ENCODE measurements at places on chromosomes 13 and 19.

- no peak for DNase-seq
Measured at GRCh38 chr13:31625115-31625514, 114.2 kb upstream of the RXFP2 start.

GRCh38 chr13:110853235-110853721, 61.6 kb downstream of the ANKRD10 start:
- no peak for DNase-seq

GRCh38 chr13:94331281-94331680, 148.2 kb downstream of the DCT start:
- DNase-seq = no peak

GRCh38 chr19:13118424-13119193, 545 bp downstream of the NACC1 start:
- no peak for DNase-seq

DNA sequence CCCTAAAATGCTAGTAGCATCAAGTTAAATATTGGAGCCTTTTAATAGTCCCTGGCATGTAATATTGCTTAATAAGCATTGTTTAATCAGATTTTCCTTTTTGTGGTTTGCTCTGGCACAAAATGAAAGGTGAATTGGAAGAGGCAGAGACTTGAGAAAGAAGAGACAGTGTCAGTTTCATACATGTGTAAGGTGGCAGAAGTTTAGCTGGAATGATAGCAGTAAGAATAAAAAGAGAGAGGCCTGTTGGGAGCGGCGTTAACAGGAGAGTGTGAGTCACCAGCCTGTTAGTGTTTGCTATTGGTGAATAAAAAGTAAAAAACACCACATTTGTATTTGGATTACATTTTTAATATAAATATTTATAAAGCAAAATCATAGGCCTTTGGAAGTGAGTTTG, 145.3 kb downstream of the PDS5B start:
- DNase-seq = no peak

- DNase-seq = no peak
Measured at GRCh38 chr19:18853755-18854427, 22.1 kb downstream of the UPF1 start.

- no peak for DNase-seq
Measured at GRCh38 chr13:111251646-111252445, 68.6 kb upstream of the TEX29 start.

DNA sequence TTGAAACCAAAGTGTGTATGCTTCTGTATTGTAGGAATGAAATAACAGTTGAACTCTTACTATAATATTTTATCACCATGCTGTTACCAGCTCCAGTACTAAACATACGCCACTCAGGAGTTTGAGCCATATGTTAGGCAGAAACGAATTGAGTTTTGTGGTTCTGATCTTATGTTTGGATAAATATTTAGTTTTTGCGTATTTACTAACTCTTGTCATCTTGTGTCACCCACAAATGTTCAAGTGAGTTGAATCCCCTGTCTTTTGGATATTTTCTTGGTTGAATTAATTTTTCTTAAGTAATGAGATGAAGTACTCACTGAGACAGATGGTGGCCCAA, 1.5 kb downstream of the FNDC3A start:
- no peak for DNase-seq

GRCh38 chr13:43749503-43749902, 37.3 kb downstream of the ENOX1 start:
- DNase-seq = no peak

DNA sequence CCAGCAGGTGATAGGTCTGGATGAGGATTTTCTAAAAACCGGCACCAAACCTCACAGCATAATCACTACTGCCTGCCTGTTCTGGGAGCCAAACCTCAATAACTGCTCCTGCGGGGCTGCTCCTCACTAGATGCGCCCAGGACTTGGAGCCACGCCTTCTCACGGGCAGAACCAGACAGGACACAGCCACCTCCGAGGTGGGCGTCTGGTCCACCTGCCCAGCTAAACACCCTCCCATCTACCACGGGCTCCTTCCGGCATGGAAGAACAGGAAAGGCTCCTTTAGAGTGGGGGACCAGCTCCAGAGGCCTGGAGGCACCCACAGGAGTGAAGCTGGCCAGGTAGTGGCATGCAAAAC, 73.5 kb downstream of the PEPD start:
- DNase-seq = no peak

GRCh38 chr13:76929320-76929719, 19.0 kb upstream of the ACOD1 start:
- DNase-seq = no peak

DNA sequence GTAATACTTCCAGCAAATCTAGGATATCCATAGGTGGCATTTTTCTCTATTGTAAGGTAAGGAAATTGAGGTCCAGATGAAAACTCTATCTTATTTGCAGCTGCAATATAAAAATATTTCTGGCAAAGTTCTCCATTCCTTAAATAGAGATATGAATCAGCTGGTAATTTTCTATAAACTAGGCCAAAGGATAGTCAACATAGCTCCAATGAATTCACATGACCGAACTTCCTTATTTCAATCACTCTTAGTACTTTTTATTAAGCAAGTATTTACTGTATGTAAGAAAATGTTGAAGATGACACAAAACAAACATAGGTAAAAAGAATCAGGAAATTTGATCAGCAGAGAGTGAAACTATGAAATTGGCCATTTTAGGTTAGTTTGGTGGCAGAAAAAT, 13.0 kb upstream of the LCP1 start:
- DNase-seq = no peak

- no peak for DNase-seq
Measured at GRCh38 chr13:51825681-51826254, 19.2 kb downstream of the TMEM272 start.

DNA sequence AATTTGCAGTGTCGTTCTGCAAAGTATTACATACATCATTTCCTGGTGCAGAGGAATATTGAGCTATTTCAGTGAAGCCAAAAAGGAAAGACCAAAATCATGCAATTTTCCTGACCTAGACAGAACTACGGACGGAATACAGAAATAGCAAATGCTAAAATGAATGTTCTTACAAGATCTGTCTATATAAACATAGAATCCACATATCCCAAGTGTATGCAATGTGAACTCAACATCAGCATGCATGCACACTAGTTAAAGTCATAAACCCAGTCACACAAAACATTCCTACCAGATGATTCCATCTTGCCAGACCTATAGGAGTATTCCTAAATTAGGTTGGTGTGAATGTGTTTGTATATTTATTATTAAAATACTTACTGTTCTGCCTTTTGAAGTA, 383.7 kb upstream of the ZNF507 start:
- DNase-seq = no peak

- no peak for DNase-seq
Measured at GRCh38 chr19:1683869-1684572, 31.6 kb upstream of the TCF3 start.

GRCh38 chr19:48742096-48742495, 1.7 kb upstream of the RASIP1 start:
- no peak for DNase-seq

DNA sequence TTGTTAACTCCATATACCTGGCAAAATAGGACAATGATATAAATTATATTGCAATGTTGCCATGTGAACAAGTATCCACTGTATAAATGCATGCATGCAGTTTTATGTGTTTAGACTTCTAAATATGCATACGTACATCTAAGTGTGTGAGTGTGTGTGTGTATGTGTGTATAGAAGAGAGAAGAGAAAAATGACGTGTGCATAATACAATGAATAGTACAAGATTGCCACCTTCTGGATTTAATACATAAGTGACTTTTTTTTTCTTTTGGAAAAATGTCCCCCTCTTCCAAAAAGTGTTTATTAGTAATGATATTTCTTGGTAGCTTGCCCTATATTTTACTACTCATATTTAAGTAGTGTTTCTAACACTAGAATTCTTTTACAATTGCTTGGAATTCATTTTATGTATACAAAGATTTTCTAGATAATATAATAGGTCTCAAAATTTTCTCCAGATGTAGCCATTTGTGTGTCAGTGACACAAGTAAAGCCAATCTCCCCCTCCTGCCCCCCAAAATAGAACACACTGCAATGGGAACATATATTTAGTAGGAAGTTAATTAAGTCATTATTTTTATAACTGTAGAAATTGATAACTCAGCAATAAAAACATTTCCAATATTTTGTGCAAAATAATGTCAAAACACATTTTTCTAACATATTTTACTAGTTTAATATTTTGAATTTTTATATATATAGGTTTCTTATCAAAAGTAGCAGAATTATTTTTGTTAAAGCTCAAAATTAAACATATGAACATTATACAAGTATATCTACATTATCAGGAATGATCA, 783.3 kb upstream of the ATXN8OS start:
- no peak for DNase-seq

DNA sequence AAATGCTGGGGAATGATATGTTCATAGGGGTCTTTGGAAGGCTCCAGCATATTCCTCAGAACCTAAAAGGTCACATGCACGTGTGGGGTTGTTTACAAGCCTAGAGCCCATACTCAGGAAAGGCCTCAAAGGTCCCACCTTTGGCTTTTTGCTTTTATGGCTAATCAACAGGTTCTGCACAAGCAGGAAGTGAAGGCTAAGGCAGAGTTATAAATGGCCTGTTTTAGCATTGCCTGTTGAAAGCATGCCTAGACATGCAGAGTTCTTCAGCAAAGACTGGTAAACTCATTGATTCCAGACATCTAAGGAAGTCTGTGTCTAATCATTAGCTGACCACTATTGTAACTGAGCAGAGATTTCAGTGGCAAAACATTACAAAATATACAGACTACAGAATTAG, 198.3 kb downstream of the KCNRG start:
- DNase-seq = no peak

GRCh38 chr19:41537789-41538188, 38.2 kb upstream of the CEACAM21 start:
- DNase-seq = no peak

- no peak for DNase-seq
Measured at GRCh38 chr13:80022146-80022545, 318.8 kb downstream of the SPRY2 start.

DNA sequence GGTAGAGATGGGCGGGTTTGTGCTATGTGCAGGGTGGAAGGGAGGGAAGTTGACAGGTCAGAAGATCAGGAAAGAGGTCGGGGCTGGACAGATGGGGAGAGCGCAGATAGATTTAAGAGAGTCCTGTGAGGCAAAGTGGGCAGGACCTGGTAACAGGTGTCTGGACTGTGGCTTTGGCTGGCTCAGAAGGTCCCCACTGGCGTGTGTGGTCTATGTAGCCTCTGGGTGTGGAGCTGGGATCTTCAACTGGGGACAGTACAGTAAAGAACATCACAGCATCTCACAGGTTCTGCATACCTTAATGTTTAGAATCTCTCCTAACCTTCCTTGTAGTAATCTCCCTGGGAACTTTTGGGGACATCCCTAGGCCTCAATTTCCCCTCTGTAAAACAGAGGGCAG, 17.7 kb downstream of the CKM start:
- DNase-seq = no peak

GRCh38 chr13:69935043-69935442, 172.6 kb upstream of the ATXN8OS start:
- no peak for DNase-seq

- DNase-seq = no peak
Measured at GRCh38 chr13:109647053-109647452, 139.3 kb downstream of the IRS2 start.

DNA sequence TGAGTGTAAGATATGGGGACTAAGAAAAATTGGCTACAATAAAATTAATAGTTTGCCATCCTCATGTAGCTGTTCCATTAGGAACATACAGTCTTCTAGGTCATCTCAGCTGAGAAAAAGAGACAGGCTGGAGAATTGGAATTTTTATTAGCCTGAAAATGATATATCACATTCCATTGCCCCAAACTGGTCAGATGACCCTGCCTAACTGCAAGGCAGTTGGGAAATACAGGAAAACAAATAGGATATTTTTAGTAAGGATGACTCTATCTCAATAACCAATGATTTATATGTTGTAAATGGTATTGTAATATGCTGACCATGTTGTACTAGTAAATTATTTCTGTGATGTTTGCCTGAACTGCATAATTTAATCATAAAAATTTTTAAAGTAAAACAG, 673.8 kb downstream of the PCDH9 start:
- no peak for DNase-seq

GRCh38 chr13:33307843-33308242, 22.3 kb upstream of the STARD13 start:
- no peak for DNase-seq

GRCh38 chr13:39119422-39119821, 81.2 kb downstream of the NHLRC3 start:
- DNase-seq = no peak

DNA sequence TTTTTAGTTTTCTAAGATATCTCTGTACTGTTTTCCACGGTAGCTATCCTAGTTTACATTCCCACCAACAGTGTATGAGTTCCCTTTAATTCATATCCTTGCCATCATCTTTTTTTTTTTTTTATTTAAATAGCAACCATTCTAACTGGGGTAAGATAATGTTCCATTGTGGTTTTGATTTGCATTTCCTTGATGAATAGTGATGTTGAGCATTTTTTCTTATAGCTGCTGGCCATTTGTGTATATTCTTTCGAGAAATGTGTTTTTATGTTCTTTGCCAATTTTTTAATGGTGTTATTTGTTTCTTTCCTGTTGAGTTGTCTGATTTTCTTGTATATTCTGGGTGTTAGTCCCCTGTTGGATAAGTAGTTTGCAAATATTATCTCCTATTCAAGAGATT, 454.8 kb downstream of the DACH1 start:
- no peak for DNase-seq

DNA sequence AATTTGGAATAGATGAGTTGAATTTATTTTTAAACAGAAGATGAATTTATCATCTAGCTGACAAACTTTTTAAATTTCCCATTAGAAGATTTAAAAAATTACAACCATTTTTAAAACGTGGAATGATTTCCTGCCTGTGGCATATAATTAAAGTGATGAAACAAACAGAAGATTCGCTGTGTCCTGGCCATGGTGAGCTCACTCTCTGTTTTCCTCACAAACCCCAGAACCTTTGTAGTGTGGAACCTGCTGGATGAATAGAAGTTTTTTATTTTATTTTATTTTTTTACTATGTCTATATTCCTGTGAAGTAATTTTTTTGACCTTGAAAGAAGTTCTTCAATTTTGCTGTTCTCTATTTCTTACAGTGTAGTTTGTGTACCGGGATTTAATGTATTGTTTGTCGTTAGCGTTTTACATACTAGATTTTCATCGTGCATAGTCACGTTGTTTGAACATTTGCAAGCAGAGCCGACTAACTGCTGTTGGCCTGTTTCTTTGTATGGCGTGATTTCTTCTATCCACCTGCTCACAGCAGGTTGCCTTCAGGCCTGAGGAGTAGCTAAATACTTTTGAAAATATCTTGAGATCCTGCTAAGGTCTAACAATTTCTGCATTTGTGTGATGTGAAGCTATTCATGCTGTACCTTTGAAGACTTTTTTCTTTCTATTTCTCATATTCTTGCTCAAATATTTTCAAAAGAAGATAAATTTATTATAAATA, 149.2 kb downstream of the GGACT start:
- DNase-seq = no peak
